ENCODE measurements at places on chromosomes 6 and 20.
A peak's percentile ranks its signal among the peaks of the same experiment; 100 is the strongest.

- peak; percentile 7 for DNase-seq
Observed at GRCh38 chr6:8539453-8539852, 104.1 kb upstream of the SLC35B3 start.

- no peak for DNase-seq
Observed at GRCh38 chr6:85394853-85395538, 54.9 kb upstream of the NT5E start.

DNA sequence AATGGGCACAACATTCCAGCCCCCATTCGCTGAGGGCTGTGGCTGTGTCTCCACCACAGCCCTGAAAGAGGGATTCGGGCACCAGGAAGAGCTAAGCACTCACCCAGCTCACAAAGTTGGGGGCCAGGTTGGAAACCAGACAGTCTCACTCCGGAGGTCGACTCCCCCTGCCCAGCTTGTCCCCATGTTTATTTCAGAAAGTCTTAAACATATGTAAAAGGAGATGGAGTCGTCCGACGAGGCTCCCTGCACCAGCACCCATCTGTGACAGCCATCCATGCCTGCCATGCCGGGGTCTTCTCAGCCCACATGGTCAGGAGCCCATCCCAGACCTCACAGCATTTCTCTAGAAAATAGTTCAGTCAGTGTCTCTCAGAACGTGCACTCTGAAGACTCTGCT is 63.6 kb upstream of the STX16 start:
- no peak for DNase-seq

DNA sequence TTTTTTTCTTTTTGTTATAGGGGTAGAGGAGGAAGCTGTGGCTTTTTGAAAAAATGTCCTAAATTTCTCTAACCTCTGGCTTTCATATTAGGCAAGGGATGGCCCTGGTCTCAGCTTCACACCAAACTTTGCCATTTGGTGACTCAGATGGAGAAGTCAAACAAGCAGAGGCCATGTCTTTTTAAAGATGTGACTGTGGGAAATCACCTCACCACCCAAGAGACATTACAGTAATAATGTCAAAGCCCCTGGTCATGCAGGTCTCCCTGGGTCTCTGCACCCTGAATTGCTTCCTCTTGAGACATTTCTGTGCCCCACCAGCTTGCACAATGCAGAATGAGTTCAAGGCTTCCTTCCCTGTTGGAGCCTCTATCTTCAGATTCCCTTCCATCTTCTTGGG is 39.5 kb upstream of the ADGRF5 start:
- DNase-seq, result no peak

DNA sequence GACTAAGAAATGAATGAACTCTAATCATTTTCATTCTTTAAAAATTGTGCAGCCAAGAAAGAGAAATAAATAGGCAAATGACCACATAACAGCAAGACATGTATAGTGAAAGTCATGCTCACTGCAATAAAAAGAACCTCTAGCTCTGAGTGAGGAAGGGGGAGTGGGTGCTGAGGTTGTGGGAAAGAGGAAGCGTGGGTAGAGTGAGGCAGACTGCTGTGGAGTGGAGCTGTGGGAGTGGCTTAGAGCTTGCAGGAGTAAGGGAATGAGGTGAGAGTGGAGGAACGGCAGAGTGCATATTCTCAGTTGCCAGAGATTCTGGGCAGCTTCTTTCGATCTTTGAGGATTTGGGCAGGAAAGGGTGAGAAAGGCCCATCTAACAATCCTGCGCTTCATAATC is 10.4 kb downstream of the DEFB129 start:
- peak; percentile 33 for DNase-seq

All from GM20000 (cell line).